ENCODE measurements at places on chromosomes 1 and 21.

DNA sequence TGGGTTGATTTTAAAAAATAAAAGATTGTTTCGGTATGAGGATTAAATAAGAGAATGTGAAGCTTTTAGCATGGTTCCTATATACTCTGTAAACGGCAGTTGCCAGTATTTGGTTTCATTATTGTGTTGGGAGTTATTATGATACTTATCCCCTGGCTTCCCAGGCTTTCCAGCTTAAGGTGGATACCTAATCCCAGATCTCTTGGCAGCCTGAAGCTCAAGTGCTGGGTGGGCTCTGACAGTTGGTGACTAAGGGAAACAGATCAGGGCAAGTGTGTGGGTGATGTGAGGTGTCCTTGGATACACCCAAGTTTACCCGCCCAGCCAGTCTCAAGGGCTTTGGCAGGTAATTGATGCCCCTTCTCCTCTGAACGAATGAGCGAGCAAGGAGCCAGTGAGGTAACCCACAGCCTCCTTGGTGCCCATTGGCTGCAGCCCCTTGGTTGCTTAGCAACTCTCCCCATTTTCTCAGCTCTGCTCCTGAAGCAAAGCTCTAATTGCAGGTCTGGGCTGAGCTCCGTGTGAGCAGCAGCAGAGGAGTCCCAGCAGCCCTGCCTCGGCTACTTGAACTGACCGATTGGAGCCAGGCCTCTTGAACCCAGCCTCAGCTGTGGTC, 6.1 kb downstream of the IPO13 start:
- DNase-seq: peak; percentile 84

DNA sequence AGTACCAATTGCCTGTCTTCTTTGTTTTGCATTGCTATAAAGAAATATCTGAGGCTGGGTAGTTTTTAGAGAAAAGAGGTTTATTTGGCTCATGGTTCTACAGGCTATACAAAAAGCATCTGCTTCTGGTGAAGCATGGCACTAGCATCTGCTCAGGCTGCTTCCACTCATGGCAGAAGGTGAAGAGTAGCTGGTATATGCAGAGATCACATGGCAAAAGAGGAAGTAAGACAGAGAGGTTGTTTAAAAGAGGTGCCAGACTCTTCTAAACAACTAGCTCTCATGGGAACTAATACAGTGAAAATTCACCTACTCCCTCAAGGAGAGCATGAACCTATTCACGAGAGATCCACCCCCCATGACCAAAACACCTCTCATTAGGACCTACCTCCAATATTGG, 56.7 kb upstream of the GUCA2B start:
- DNase-seq: no peak

DNA sequence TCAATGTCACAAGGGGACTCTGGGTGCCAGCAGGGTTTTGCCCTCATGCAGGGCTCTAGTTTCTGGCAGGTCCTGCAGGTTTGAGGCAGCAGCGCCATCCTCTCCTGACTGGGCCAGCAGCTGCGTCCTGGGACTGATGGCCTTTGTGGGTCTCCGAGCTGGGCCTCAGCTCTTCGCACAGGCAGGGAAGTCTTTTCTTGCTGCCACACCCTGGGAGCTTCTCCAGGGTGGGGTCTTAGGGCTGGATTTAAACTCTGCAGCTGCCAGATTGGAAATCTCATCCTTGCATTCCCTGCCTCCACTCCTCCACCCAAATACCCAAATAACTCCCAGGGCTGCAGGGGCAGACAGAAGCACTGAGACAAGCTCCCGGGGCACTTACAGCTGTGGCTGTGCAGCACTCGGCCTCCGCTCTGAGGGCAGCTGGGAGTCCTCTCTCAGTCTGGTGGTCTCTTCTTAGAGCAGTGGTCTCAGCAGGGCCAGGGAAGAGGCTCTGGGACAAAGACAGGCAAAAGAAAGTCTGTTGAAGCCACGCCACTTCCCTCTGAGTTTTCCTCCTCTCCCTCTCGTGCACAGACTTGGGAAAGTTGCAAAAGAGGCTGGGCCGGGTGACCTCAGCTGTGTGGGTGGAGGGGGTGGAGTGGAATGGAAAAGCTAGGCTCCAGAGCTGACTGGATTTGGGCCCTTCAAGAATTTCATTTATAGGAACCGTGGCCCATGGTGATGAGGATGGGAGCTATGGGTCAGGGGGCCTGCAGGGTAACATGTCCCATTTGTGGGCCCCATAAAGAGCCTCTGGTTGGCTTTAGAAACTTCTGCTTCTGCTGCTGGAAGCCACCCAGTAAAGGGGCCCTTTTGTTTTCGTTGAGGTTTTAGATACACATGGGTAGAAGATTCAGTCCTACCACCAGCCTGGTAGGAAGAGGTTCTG, at the start of gene RAB7B:
RAB7B (minus strand) TSS at position 525 of the 931 bp plus-strand sequence. CDS start 9,260 bp downstream, outside the sequence.
- DNase-seq: no peak

DNA sequence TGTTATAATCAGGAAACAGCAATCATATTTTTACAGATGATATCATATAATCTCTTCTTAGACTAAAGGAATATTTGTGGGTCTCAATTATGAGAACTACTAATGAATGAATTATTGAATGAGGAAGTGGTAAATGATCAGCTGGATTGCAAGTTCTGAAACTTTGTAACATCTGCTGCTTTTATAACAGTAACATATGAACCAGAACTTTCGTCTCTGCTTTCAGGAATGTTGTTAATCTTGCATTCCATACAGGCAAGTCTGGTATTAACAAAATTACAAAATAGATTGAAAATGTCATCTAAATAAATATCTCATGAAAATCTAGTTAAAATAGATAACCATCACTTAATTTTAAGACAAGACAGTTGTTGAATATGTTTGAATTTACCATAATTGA, 110.5 kb upstream of the COL11A1 start:
- DNase-seq: no peak

- no peak for DNase-seq
Observed at GRCh38 chr1:61138921-61139774, 56.8 kb downstream of the NFIA start.
